ENCODE measurements at places on chromosomes 7 and 10.

- DNase-seq, result no peak
These were observed 312.0 kb upstream of the GLI3 start for GRCh38 chr7:42548816-42549611.

DNA sequence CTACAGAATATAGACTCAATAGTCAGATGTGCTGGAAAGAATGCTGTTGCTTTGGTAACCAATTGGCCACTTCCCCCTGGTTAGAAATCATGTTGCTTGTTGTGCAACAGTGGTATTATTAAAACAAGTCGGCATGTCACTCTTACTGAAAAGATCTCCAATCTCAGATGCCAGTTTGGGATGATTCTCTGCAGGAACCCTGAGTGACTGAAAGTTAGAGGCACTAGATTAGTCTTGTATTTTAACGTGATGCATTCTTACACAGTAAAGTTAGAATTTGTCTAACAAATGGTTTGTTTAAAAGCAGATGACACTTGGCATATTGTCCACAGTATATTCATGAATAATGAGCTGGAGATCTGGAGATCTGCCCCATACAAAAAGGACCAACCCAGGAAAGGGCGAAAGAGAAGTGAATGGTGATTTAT, 287.6 kb downstream of the TWIST1 start:
- DNase-seq, result no peak

DNA sequence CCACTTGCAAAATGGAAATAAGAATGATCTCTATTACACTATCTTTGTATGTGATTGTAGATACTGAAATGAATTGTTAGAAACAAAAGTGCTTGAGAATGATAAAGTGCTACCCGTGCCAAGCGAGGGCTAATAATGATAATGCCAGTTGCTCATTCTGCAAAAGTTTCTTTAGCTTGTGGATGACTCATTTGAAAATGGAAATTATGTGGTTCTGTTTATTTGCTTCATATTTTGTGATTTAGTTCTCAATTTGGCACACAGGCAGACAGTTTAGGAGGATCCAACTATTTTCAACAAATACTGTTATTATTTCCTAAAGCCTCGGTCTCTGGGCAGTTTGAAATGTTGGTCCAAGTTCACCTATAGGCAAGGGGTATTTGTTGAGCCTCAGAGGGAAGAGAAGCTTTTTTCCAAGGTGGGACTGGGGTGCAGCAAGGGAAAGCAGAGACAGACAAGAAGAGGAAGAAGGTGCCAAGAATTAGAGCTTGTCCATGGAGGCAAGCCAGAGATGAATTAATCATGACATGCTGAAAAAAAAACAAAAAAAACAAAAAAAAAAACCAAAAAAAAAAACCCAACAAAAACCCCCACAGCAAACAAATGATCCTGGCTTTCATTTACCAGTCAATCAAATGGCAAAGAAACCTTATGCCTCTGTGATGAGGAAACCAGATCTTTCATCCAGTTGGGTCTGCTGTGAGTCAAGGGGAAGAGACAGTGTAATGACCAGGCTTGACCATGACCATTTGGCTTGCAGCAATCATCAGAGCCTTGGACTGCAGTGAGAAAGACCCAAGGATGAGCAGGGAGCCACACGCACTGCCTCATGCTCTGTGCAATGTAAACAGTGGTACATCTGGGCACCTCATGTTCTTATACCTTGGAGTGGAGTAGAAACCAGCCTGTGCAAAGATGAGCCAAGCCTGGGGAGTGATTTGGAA, 285.0 kb upstream of the HABP2 start:
- DNase-seq, result no peak

DNA sequence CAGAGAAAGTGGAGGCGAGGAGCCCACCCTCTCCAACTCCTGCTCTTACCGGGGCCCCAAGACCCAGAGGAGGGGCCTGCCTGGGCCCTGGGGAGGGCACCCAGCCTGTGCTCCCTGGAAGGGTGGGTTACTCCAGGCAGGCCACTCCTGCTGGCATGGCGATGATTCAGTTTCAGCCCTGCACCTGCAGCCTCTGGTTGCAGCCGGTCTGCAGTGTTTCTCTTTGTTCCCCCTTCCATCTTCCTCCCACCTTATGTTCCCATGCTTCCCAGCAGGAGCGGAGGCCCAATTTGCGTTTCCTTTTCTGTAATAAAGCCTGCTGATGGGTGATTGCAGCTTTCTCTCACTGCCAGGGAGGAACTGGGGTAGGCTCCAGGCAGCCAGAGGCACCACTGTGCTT, 53.2 kb upstream of the FAM20C start:
- no peak for DNase-seq

DNA sequence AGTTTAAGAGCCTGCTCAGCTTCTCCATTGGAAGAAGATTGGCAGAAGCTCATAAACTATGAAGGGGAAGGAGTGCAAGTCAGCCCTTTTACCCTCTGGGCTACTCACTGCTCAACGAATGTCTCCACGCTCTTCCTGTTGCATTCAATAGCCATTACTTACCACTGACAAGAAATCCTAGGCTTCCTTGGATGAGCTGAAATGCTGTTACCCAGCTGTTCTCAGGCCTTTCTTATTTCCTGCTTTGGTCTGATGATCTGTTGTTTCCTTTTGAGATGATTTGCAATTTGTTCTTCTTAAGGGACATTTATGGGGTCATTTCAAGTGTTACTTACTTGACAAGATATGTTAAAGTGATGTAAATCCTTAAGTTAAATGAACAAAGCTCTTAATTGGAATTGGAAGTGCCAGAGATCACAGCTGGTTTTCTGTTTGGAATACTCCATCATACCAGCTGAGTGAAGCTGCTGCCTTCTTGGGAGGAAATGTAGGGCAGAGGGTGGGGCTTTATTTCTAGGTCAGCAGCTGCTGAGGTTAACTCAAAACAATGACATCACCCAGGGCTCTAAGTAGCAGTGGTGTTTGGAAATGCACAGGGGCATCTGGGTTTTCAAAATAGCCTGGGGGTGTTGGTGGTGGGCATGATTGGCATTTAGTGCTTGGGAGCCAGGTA, 170.0 kb downstream of the PRKCQ start:
- peak; percentile 16 for DNase-seq

- DNase-seq, result no peak
These were observed 565.0 kb downstream of the XPNPEP1 start for GRCh38 chr10:109358325-109358724.

DNA sequence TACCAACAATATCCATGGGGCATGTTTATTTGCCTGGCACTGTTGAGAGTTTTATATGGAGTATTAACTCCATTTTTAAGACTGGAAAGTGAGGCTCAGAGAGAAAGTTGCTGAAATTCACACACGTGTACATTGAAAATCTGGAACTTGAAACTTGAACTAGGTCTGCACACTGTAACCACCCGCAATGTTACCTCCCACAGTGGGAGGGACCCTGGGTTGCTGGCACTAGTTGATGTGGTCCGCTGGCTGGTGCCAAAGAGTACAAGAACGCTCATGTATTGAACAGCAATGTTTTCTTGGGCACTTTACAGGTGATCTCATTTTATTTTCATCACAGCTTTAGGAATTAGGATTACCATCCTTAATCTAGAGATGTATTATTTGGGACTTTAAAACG, 253.2 kb downstream of the INHBA start:
- no peak for DNase-seq

GRCh38 chr7:89770161-89770560, 384.1 kb upstream of the STEAP1 start:
- DNase-seq, result no peak

DNA sequence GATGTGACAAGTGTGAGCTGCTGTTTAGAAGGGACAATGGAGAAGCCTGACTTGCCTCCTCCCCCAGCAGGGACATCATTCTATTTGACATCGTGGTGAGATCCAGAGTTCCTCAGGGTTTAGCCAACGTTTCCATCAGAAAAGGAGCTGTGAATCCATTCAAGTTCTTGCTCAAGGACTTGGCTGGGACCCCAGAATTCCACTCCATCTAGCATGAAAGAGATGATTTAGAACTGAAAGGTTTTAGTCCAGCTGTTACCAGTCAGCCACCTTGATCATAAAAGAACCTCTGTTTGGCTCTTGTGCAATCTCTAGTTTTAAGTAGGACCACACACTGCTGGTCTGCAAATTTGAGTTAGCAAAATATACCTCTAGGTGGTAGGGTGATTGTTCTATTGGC, 337.6 kb downstream of the FRMD4A start:
- no peak for DNase-seq

- no peak for DNase-seq
These were observed 306.6 kb upstream of the PFKP start for GRCh38 chr10:2760736-2761135.

DNA sequence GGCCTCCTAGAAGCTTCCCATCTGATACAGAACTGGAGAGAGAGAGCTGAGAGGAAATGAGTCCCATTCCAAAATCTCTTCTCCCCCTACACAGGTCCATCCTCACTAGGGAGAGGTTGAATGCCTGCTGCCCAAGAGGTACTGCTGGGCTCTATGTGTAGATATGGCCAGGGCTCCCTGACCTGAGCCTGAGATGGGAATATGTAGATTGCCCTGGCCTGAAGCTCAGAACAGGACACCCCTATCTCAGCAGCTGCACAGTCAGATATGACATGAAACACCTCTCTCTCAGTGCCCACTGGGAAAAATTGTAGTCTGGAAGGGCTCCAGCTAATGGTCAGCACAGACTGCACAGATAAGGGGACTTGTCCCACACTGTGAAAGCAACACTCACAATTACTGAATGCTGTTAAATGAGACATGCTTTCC, 3.1 kb upstream of the IFIT1B start:
- no peak for DNase-seq

- DNase-seq, result no peak
These were observed 184.5 kb downstream of the GATA3 start for GRCh38 chr10:8238986-8239385.

GRCh38 chr7:12386313-12386740, 17.3 kb downstream of the VWDE start:
- no peak for DNase-seq

DNA sequence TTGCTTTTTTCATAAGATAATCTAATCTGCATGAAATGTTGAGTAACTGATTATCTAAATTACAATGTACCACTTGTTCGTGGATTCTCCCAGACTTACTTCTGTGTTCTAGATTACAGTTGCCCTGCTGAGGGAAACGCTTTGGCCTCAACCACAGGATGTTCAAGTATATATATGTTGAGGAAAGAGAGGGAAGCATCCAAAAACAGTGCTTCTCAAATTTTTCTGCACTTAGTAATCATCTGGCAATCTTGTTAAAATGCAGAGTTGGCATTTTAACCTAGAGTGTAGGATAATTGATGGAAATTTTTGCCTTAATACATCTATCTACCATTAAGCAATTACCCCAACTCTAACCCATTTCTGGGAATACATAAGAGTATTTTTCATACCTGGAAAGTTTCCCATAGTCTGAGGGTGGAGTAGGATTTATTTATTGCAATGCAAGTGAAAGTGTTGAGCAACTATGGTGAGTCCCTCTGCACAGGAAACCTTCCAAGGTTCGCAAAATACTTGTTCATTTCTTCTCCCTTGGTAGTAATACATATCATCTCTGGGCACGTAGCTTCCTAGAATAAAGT, 59.6 kb upstream of the C1GALT1 start:
- no peak for DNase-seq

DNA sequence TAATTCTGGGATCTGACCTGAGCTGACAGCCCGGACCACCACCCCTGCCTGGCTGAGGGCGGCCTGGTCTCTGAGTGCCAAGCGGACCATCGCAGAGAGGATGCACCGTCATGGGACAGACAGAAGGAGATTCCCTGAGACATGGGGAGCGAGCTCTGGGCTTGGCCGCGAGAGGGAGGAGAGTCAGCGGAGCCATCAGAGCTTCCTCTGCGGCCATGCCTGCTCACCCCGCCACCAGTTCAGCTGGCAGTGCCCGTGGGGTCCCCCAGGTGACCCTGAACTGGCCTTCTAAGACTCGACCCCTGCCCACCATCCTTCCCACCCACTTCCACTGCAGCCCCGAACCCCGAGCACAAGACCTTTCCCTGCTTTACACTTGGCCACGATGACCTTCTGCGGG, 152.8 kb downstream of the TCERG1L start:
- no peak for DNase-seq

GRCh38 chr7:157384301-157384700, 47.5 kb downstream of the DNAJB6 start:
- no peak for DNase-seq

GRCh38 chr10:63751836-63752235, 230.6 kb downstream of the REEP3 start:
- no peak for DNase-seq

GRCh38 chr7:66640802-66641525, 12.3 kb downstream of the KCTD7 start:
- no peak for DNase-seq

DNA sequence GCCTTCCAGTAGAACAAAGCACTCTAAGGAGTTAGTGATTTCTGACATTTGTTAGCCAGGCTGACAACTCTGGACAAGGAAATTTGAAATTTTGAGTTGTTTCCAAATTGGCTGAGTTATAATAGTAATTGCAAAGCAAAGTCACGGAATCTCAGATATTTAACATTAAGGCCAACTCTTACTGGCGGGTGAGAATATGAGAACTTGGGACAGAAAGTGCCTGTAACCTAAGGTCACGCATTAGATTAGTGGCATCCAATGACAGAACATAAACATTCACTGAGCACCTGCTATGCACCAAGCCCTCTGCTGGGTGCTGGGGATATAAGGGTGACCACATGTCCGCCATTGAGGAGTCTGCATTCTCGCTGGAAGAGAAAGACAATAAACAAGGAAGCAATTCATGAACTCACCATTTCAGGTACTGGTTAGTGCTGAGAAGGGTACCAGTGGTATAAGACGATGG, 45.5 kb upstream of the CHST15 start:
- no peak for DNase-seq

GRCh38 chr7:143245123-143245522, 18.1 kb upstream of the GSTK1 start:
- DNase-seq, result no peak

- no peak for DNase-seq
These were observed 121.6 kb downstream of the C10orf105 start for GRCh38 chr10:71597821-71598498.

DNA sequence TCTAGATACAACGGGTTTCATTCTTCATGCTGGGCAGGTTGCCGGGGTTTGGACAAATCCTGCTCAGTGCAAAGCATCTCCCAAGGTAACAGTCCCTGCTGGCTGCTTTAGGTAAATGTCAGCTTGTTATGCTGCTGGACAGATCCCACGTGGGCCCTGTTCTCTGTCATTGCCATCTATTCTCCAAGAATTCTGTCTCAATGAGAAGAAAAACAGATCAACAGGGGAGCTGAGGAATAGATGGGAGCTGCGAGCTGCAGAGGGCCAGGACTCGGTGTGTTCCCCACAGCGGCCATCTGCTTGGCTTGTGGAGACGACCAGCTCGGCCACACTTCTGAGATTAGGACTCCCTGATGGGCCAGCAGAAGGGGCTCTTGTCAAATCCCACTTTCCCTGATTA, 235.2 kb downstream of the DPP6 start:
- no peak for DNase-seq

- no peak for DNase-seq
These were observed at the start of gene ELFN1 for GRCh38 chr7:1669954-1670893. TSS of gene ELFN1 (plus strand) at chr7:1670277. CDS start at chr7:1744597, 74,320 bp downstream.

GRCh38 chr10:31004611-31005193, 27.0 kb downstream of the ZNF438 start:
- DNase-seq, result no peak

DNA sequence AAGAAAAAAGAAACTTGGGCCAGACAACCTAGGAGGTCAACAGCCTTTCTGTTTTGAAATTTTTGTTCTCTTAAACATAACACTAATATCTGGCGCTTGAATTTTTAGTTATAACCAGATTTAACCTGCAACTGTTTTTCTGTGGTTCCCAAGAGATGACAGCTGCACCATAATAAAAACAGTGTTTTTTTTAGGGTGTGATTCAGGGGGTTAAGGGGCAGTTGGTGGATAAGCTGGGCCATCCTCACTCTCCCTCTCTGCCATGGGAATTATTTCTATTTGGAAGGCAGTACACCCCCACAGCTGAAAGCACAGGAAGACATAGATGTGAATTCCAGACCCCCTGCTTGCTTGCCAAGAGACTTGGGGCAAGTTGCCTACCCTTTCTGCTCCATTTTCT, 20.1 kb upstream of the TM9SF3 start:
- DNase-seq, result no peak

All from activated T-cell treated with anti-CD3 and anti-CD28 coated beads for 1 hour (primary cell).